ENCODE measurements at places on chromosomes 12 and 14.

GRCh38 chr12:2779281-2779680 lies 15.5 kb upstream of the FKBP4 start:
- DNase-seq: no peak

GRCh38 chr14:45149602-45150001 lies 13.9 kb downstream of the FANCM start:
- no peak for DNase-seq

DNA sequence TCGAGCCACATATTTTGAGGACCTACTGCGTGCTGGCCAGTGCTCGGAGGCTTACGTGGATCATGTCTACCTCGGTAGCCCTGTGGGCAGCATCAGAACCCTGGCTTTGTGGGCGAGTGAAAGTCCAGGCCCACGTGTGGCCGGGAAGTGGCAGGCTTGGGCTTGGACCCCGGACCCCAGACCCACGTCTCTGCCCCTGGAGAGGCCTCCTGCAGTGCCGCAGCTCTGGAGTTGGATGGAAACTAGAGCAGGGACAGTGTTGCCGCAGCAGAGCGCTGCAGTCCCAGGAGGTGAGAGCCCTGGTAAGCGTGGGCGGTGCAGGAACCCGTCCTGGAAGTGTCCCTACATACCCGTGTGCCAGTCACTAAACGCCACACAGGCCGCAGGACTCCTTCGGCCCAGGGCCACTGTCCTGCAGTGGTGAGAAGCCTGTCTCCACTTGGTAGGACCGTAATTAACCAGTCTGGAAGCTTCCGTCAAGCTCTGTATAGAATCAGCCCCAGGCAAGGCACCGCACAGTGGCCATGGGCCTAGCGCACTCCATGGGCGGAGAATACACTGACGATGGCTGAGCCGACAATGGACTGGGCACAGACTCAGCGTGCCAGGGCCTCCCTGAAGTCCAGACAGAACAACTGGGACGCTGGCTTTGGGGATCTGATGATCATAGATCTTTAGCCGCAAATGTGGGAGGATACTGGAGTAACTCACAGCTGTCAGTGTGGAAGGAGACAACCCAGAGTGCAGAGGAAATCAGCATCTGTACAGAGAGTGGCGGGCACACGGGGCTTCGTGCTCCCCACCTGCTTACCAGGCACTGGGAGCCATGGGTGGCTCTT lies 219.5 kb downstream of the KIF26A start:
- DNase-seq: no peak

DNA sequence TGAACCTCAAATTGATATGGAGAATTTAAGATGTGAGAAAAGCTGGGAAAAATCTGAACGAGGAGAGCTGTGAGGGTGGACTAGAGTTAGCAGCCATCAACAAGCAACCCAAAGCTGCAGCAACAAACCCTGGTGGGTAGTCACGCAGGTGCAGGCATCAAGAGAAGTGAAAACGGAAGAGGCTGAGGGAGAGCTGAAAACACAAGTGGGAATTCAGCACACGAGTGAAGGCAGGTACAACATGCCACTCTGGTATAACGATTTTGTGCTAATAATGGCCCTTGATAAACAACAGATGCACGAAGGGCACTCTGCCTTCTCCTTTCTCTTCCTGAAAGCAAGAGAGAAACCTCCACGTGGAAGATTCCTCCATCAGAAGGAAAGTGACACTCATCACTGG lies 11.5 kb downstream of the TCL1B start:
- no peak for DNase-seq

- DNase-seq: no peak
These were observed 452.4 kb upstream of the LRFN5 start for GRCh38 chr14:41154143-41154807.

DNA sequence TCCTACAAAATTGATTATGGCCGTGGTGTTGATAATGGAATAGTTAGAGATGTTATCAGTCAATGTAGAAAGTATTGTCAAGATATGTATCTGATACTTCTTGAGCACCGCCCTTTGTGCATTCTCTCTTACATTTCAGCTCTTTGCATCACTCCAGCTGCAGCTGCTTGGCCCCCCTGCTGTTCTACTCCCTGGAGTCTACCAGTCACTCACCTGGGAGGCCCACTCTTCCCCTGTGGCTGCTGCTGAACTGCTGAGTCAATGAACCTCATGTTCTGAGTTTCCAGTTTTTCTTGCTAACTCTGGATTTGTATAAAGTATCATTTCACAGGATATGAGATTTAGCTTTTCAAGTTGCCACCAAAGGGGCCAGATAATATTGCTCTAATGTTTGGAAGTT lies 312.8 kb upstream of the SLC16A7 start:
- DNase-seq: no peak

- peak; percentile 81 for DNase-seq
These were observed 34.6 kb downstream of the SPRING1 start for GRCh38 chr12:116703214-116703795.

GRCh38 chr12:110928700-110929099 lies 8.3 kb upstream of the MYL2 start:
- DNase-seq: no peak
